ENCODE measurements at places on chromosomes 6 and 20.
A peak's percentile ranks its signal among the peaks of the same experiment; 100 is the strongest.

DNA sequence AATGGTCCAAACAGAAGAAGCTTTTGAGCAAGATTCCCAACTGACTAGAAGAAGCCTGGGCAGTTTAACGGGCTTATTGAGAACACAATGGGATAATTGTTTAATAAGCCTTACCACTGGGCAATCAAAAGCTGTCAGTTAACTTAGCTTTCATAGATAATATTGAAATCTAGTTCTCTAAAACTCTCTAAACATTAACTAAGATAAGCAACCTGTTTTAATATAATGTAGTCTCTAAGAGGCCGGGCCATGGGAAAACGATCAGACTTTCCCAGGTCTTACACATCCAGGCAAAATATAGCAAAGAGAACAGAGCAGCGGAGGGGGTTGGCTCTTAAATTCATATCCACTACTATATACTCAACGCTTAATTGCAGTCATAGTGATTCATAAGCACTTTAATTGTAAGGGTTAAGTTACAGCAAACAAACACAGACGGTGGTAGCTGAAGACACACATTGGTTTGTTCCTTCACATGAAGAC, 128.0 kb upstream of the FAM83B start:
- DNase-seq = peak; percentile 18

DNA sequence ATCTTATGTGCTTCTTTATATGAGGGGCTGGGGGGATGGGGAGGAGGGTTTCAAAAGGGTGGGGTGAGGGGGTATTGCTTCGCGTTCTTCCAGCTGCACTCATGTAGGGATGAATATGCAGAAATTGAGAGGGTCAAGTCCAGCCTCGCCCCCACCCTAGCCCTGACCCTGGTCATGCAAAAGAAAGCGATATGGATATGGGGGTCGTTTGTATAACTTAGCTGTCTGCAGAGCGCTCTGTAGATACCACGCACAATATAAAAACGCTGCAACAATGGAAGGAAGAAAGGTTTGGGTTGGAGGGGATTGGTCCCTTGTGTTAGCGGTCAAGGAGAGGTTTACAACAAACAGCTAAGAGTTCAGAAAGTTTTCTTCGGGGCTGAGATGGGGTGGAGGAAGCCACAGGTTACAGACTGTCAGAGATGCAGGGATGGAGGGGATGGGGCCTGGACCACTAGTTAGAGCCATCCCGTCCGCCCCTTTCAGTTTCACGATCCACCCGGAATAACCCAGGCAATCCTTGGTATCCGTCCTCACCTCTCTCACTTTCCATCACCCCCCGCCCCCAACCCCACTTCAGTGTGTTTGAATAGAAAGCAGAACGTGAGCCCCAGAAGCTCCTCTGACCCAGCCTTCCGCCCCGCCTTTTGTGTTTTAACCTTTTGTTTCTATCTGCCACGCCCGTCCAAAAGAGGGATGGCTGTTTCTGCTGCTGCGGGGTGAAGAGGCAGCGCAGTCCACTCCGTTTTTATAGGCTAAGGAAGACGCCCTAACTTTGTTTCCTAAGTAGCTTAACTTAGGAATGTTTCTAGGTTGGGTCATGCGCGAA, 73.5 kb downstream of the SOX4 start:
- DNase-seq = peak; percentile 87

DNA sequence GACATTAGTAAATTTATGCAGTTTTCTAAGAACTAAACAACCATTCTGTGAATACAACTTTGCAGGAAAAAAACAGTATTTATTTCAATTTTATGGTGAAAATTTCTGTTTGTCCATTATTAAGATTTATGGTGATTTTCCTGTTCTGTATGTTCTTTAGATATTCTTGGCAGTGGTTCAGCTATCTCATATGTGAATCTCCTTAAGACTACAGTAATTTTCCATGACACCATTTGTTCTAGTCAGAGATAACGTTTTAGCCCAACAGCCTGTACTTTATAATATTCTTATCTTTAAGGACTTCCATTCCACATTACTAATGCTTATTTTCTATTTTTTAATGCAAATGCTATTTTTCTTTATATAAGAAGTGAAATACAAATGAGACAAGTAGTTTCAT, 504.0 kb downstream of the RFPL4B start:
- no peak for DNase-seq

- DNase-seq = no peak
Observed at GRCh38 chr6:157557559-157557958, 176.6 kb downstream of the ZDHHC14 start.

DNA sequence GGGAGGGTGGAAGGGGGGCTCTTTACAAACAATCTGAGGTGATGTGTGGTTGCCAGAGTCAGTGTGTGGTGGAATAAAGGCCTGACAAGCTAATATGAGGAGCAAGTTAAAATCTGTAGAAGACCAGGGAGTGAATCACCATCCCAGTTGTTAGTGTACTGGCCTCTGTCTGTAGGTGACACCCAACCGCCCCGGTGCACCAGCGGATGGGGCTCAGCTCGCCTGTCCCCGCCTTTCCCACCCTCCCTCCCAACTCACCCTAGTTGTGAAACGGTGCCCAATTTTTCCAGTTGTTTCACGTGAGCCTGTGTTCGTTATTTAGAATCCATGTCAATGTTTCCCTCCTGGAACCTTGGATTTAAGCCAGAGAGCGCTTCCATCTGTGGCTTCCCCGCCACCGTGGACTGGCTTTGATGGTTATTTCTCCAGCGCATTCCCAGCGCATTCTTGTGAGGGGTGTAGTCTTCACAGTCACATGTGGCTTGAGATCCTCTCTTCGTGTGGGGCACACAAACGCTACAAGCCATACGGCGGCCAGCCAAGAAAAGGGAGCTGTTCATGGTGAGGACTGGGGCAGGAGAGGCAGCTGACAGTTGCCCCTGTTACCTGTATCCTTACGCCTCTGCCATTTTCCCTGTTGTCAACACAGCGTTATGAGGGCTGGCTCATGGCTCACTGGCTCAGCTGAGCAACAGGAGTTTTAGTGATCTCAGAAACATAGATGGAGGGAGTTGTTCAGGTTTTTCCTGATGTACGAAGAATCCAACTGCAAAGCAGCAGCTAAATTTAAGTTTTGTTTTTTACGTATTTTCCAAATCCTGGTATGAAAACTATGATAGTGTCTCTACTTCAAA, 137.6 kb downstream of the ZDHHC14 start:
- no peak for DNase-seq

DNA sequence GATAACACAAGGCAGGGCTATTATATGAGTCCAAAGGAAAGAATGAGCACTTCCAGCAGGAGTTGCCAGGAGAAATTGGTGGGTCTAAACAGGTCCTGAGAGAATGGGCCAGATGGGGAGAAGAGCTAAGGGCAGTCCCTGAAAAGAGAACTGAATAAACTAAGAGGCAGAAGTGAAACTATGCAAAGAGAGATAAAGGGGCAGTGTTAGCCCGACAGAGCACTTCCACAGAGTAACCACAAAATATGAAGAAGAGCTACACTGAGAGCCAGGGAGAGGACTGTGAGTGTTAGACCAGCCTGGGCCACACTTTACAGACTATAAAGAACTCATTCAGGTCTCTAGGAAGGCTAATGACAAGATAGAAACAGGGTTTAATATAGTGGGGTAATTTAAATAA, 43.8 kb downstream of the RALGAPA2 start:
- DNase-seq = no peak

- DNase-seq = no peak
Observed at GRCh38 chr20:10465135-10465534, 30.0 kb downstream of the SLX4IP start.

DNA sequence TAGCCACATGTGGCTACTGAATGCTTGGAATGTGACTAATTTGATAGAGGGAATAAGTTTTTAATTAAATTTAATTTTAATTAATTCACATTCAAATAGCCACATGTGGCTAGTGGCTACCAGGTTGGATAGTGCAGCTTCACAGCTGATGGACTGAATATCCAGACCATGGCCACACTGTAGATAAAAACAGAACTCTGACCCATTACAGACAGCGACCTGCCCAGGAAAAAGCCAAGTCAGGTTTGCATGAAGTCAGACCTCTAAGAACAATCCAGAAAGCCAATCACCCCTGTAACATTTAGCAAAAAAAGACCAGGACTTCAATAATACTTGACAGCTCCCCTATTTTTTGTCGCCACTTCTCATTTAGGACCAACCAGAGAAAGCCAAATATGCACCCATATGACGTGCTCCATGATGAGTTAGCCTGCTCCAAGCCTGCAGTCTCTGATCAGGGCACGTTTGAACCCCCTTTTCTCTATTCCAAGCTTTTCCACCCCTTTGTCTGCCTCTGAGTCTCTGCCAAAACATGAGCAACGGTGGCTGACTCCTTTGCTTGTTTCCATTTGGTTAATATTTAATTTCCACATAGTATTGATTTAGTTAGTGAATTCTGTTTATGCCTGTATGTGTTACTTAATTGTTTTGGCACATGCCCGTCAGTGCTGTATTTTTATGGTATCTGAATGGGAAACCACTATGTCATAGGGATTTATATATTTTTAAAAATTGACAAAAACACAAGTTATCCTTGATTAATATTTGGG, 636.3 kb downstream of the UTRN start:
- no peak for DNase-seq

DNA sequence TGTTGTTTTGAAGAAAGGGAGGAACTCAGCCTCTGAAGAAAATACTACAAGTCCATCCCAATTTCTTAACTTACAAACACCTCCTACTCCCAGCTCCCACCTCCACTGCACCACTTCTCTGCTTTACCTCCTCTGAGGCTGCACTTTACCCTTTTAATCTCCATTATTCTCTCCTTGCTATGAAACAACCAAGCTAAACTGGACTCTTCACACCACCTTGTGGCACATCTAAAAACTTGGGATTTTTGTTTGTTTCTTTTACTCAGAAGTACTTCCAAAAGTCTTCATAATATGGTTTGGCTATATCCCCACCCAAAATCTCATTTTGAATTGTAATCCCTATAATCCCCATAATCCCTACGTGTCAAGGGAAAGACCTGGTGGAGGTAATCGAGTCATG, 142.2 kb downstream of the MOXD1 start:
- DNase-seq = peak; percentile 30

GRCh38 chr6:33421344-33421643, 1.4 kb downstream of the SYNGAP1 start:
- no peak for DNase-seq

GRCh38 chr6:116877743-116878142, 701 bp downstream of the RFX6 start:
- DNase-seq = peak; percentile 48

DNA sequence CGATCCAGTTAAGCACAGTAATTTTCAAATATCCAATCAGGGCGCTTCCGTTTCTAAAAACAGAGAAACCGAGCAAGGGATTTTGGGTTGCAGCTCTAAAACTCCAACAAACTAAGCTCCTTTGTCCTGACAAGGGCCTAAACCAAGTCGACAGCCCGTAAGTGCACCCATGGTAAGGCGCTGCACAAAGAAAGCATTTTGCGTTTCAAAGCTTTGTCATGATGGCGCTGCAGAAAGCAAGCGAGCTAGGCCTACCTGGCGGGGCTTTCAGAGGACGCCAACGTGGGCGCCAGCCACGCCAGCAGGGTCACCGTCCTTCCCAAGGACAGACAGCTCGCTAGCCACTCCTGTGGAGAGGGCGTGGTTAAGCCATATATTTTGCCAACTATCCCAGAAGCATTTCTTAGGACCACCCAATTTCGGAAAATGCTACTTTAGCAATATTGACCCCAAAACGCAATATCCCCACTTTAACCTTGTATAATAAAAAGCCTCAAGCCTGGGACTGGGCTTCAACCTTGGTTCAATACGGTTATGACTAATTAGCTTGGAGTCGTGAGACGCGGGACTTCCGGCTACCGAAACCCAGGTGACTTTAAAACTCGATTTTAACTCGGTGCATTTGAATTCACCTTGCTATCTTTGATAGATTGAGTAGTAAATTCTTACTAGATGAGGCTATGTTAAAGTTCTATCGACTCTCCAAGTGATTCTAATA, 53.8 kb downstream of the TRIM38 start:
- no peak for DNase-seq

DNA sequence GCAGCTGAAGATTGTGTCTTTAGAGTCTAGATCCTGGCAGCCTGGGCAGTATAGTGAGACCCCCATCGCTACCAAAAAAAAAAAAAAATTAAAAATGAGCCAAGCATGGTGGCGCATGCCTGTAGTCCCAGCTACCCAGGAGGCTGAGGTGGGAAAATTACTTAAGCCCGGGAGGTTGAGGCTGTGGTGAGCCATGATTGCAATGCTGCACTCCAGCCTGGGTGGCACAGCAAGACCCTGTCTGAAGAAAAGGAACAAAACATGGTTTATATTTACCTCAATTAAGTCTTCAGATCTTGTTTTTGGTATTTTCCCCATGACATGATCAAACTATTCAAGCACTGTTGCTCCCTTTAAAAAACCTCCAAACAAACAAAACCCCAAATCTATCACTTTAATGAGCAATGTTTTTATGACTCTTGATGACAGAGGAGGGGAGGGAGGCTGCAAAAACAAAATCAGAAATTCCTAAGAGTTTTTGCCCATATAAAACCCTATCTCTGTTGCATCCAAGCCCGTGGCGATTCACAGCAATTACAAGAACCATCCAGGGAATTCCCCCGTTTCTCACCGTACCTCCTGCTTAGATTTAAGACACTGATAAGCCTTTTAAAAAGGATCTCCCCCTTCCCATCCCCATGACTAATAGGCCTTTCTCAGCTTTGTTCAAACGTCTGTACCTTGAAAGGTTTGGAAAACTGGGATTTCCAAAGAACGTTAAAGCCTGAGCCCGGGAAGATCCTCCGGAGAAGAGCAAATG, 259.9 kb downstream of the BMP7 start:
- DNase-seq = peak; percentile 80

DNA sequence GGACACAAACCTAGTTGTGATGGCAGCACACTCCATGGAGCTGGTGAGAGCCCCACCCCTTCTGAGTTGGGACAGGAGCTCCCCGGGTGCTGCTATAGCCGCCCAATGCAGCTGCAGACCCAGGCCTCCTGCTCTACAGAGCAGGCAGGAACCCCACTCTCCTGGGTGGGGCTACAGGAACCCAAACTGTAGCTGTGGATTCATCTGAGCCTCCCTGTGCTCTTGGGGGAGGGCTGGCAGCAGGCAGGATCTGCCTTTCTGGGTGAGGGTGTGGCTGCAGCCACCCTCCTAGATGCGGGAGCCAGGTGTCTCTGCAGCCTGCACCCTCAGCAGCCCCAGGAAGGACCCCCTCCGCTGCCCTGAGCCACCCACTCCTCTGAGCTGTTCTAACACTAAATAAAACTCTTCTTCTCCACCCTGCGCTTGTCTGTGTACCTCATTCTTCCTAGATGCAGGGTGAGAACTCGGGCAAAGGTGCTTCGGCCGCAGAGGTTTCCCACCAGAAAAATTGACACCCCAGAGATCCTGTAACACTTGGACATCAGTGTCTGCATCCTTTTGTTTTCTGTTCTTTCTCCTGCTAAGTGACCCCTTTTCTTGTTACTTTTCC, 55.2 kb upstream of the KIF13A start:
- DNase-seq = no peak

DNA sequence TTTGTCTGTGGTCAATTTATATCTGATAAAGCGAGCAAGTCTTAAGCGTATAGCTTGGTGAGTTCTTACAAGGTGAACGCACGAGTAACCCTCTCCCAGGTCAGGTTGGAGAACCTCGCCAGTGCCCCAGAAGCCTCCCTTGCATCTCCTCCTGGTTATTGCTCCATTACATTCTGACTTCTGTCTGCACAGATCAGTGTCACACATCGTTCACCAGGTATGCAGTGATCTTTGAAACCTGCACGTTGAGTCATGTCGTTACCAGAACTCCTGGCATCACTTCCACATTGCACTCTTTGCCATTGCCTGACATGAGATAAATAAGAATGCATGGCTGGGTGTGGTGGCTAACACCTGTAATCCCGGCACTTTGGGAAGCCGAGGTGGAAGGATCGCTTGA, 44.2 kb downstream of the AKAP12 start:
- DNase-seq = no peak

GRCh38 chr20:43167615-43168014, 22.1 kb downstream of the PTPRT start:
- DNase-seq = no peak

- no peak for DNase-seq
Observed at GRCh38 chr6:16004934-16005679, 123.8 kb upstream of the MYLIP start.

Measured in neural progenitor cell (in vitro differentiated cells).